Activated T-cell treated with anti-CD3 and anti-CD28 coated beads, Interleukin-2, amount 50 U/mL, for 72 hours (primary cell): ENCODE measurements at places on chromosomes 11 and 22. TPM values are rescaled to one million over a fixed set of nuclear protein-coding genes. Genes with fewer than 3 reads are reported as not detected.

Gene OR51L1
- not detected for total RNA-seq

DNA sequence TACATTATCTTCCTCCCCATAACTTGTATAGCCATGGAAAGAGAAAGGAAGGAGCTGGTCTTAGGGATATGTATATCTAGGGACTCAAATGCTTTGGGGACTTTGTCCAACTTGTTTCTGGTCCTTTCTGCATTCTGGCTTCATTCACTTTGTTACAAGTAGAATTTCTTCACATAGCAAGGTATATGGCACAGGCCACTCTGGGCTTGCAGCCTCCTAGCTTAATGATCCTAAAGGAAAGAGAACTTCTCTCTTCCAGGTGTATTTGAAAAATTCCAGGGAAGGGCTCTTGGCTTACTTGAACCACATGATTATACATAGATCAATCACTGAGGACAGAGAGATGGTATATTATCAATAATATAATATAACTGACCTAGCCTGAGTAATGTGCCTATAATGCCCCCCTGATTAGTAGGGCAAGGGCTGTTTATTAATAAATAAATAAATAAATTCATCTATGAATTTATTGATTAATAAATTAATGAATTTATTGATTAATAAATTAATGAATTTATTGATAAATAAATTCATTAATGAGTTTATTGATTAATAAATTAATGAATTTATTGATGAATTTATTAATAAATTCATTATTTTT lies 48.2 kb upstream of the CEP295 start:
- DNase-seq, result no peak

Gene ADAMTS15
- 0.05 TPM for total RNA-seq

GRCh38 chr22:46293577-46294260 lies 3.0 kb upstream of the GTSE1 start:
- no peak for DNase-seq

DNA sequence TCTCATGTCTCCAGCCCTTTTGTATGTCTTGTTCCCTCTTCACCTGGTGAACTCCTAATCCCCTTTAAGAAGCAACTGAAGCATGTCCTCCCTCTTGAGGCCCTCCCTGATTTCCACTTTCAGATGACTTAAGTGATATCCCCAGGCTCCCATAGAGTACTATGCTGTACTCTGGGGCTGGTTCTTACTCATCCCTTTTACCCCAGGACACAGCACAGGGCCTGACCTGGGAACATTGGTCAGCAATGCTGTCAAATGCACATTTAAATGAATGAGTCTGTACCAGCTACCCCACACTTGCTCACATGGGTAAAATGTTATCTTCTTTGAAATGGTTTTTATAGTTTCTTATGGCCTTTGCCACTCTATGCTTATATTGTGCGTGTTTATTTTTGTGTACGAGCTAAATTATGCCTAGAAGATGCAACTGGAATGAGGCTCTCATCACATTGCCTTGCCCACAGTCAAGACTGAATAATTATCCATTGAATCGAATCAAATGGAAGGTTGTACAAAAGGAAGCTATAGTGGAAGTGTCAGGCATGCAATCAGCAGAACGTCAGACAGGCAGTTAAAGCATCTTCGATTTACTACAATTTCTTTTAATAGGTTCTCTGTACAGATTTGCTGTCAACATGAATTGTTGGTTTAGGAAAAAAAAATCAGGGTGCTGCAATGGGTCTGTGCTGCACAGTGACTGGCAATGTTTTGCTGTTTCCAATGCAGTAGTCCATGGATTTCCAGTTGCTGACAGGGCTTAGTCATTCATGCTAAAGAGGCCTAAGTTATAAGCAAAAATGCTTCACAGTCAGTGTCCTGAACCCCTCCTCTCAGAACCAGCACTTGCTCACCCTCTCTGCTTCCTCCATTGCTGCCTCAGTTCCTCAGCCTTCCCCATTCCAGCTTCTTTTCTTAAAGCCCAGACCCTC lies 79.5 kb downstream of the PARVA start:
- DNase-seq, result no peak

Gene FOLH1
- total RNA-seq, result not detected

- DNase-seq, result no peak
Measured at GRCh38 chr11:78791254-78791653, 216.6 kb upstream of the NARS2 start.

Gene HIRA
- 30.7 TPM for total RNA-seq

Gene PAAF1
- total RNA-seq, result 38.9 TPM

- no peak for DNase-seq
Measured at GRCh38 chr11:109960831-109961230, 132.4 kb upstream of the ZC3H12C start.

DNA sequence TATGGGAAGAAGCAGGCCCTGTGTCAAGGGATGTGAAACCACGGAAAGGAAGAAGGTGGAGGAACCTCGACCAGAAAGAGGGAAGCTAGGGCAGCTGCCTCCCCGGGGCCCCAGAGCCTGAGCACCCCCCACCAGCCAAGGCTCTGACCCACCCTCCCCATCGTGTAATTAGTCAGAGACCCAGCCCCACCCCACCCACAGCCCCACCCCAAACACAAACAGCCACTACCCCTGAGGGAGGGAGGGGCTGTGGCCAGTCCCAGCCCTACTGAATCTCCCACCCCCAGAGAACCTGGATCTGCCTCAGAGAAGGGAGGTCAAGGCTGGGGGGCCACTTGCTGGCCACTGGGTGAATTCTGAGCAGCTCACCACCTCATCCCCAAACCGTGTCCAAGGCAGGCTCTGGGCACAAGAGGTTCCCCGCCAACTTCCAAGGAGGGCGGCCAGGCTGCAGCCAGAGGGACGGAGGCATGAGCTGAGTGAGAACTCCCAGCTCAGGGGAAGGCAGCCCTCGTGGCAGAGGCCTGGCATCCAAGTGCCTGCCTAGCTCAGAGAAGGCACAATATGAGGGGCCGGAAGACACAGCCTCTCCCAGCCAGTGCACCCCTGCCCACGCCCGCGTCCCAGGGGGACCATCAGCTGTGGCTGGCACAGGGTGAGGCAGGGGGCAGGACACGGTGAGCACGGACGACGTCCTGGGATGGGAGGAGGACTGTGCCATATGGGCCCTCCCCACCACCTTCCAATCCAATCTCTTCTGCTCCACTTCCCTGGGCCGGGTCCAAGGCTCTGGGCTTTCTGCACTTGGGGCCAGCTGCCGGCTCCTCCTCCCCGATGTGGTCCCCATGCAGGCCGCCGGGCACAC lies 2.7 kb downstream of the PLXNB2 start:
- DNase-seq, result no peak

Gene DSCAML1
- 1.5 TPM for total RNA-seq
